ENCODE measurements at places on chromosomes 1 and 21.

DNA sequence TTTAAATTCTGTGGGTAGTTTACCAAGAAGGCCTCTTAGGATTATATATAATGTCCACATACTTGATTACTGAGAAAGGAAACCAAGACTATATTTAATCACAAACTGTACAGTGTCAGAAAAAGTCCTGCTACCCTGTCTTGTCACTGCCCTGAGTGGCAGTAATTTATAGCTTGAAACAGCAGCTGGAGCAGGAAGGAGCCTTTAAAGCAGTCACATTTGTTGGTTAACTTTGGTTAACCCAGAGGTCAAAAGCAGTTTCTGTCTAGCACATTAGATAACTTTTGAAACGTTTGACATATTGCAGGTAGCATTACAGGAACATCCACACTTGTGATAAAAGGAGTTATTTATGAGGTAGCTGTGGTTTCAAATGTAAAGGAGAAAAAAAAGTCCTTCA lies 161.7 kb downstream of the ROR1 start:
- no peak overlapping the region for H3K4me3 ChIP-seq
- no peak for DNase-seq
- H3K27me3 ChIP-seq = no peaks in the 10 kb centered on the region
- peaks cover 36% of the 10 kb centered on the region for H3K4me1 ChIP-seq

GRCh38 chr21:22224261-22224660 lies 1226.1 kb downstream of the NCAM2 start:
- DNase-seq = no peak
- H3K4me3 ChIP-seq = no peak overlapping the region
- H3K4me1 ChIP-seq = no peaks in the 10 kb centered on the region

DNA sequence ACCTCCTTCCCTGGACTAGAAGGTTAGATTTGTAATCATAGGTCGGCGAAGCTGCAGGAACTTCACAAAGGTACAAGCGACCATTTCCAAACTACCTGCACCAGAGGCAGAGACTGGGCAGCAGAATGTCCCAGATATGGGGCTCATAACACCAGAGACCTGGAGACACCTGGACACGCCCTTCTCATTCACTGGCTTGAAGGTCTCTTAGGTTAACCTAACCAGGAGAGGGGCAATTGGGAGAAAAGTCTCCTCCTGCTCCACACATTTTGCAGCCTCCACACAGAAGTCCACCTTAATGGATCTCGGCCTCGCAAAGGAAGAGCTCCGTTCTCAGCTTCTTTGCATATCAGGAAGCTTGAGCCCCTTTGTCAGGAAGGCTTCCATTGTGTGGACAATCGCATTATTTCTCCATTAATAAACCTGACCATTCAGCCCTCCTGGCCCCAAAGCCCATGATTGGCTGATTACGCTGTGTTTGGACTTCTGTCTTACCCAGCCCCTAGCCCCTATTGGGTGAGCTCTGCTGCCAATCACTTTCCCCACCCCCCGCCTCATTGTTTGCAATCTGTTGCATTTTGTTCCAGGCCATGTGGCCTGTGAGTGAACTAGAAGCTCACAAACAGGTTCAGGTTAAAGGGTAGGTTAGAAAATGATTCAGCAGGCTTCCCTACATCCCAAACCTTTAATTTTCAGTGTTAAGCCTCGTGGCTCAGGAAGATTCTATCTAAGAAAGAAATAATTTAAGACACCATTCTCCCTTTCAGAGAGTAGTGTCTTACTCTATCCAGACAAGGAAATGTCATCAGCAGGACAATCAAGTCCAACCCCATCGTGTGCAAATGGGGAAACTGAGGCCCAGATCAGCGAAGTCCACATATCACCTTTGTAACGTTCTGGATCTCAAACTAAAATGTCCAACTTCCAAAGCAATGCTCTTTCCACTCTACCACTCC lies 2.8 kb downstream of the MYCL start:
- H3K27me3 ChIP-seq = no peaks in the 10 kb centered on the region
- H3K27ac ChIP-seq = no peak overlapping the region
- DNase-seq = no peak
- H3K4me1 ChIP-seq = peaks cover 9% of the 10 kb centered on the region

DNA sequence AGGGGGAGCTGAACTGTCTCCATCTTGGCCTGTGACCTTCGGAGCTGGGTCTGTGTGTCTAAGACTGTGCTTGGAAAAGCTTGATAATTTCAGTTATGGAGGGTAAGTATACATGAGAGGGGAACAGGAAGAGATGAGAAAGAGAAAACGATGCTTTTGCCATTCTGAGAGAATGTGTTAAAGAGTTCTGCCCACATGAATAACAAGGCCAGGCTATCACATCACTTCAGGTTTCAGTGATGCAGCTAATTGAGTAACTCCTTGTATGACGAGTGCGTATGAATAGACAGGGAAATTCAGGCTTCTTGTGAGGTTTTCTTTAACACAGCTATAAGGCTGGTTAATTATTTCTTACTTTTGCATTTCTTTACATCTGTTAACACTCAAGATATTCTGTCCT lies 81.0 kb downstream of the PLPPR5 start:
- H3K27me3 ChIP-seq = no peaks in the 10 kb centered on the region
- no peak for DNase-seq
- no peak overlapping the region for H3K27ac ChIP-seq
- no peaks in the 10 kb centered on the region for H3K4me1 ChIP-seq

- no peaks in the 10 kb centered on the region for H3K36me3 ChIP-seq
- no peak overlapping the region for H3K27ac ChIP-seq
- no peaks in the 10 kb centered on the region for H3K27me3 ChIP-seq
- peaks cover 6% of the 10 kb centered on the region for H3K4me1 ChIP-seq
- DNase-seq = no peak
These were observed 42.6 kb upstream of the LBR start for GRCh38 chr1:225470211-225471108.

DNA sequence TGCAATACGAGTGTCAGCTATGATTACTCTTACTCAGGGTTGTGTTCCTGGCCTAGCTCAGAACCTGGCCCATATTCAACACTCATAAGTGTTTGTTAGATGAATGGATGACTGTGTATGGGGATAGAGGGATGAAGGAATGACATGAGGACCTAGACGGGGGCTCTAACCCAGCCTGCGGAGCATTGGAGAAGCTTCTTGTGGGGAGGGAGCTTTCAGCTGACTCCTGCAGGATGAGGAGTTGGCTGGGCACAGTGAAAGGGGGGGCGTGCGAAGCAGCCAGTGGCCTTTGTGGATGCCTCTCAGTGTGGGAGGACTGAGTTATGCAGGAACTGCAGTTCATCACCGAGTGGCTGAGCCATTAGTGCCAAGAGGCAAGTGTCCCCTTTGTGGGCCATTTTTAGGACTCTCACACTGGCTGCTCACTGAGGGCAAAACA lies 1.2 kb upstream of the EXTL1 start:
- H3K27me3 ChIP-seq = no peaks in the 10 kb centered on the region
- no peak overlapping the region for H3K27ac ChIP-seq
- DNase-seq = no peak
- no peaks in the 10 kb centered on the region for H3K4me1 ChIP-seq
- H3K4me3 ChIP-seq = no peak overlapping the region

DNA sequence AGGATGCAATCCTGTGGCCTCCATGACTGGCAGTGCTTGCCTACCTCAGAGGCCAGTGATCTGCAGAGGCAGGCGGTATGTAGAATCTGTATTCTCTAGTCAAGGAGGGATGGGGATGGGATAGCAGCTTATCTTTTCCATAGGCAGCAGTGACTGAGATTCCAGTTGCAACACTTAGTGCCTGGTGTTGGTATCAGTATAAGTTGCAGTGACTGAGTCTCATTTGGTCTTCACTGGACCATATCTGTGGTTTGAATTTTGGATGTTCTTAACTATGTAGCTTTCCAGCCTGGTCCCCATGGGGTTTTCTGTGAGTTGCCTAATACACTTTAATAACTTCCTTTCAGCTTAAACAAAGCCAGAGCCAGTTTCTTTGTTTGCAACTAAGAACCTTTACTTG lies 16.5 kb downstream of the DYRK1A start:
- H3K4me3 ChIP-seq = no peak overlapping the region
- peaks cover 23% of the 10 kb centered on the region for H3K4me1 ChIP-seq
- H3K36me3 ChIP-seq = no peaks in the 10 kb centered on the region
- no peak overlapping the region for H3K27ac ChIP-seq
- no peak for DNase-seq

GRCh38 chr1:19640363-19641316 lies 3.5 kb upstream of the NBL1 start:
- no peak overlapping the region for H3K27ac ChIP-seq
- H3K4me3 ChIP-seq = no peak overlapping the region
- no peaks in the 10 kb centered on the region for H3K27me3 ChIP-seq

DNA sequence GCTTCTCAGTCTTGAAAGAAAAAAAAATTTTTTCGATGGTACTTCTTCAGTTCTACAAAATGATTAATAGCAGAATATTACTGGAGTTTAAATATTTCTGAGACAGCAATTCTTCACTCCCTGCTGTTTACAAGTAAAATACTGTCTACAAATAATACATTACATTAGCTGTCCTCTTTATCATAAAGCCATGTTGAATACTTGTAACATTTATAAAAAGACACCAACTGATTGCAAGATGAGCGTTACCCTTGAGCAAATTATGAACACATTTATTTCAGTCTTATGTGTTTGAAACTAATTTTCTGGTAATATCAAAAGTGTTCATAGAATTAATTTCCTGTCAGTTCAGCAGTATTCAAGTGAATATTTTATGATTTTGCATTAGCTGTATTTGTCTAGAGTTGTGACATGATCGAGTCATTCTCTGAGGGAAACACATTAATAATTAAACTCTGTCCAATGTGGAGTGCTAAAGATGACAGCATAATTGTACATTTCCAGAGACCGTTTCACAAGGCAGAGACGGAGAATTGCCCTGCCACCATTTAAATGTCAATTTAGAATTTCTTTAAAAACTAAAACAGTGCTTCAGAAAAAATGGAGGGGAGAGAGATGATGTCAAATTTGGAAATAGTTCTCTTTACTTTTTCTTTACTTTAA lies 1359.0 kb upstream of the ADGRL4 start:
- DNase-seq = no peak
- no peaks in the 10 kb centered on the region for H3K27me3 ChIP-seq
- H3K4me3 ChIP-seq = no peak overlapping the region
- H3K27ac ChIP-seq = no peak overlapping the region
- no peaks in the 10 kb centered on the region for H3K4me1 ChIP-seq

DNA sequence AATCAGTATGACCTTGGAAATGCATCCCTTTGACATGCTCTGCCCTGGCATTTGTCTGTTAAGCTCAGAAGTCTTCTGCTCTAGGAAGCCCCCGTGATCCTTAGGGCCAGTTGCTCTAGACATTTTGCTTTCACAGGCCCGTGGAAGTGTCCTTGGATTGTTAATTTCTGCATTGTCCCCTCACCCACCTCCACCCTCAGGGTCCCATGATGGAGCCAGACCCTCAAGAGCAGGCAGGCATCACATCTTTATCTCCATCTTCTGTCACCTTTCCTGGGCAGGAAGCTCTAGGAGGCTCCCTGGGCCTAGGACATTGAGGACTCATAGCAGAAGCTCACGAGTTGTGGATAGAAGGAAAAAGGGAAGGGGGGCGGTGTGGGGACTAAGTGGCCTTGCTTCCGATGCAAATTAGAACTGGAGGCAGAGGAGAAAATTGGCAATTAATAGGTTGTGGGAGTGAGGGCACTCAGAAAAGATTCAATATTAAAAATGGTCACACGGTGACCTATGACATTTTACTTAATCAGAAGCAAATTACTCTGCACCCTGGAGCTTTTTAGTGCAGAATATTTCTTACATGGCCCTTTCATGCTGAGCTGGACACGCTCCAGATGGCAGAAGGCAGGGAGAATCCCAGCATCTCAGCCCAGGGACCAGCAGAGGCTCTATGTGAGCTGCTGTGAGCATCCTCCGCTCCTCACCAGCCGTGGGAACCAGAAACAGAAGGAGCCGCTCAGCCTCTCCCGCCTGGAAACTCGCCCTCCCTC lies 185.0 kb downstream of the MATN1 start:
- H3K36me3 ChIP-seq = no peaks in the 10 kb centered on the region
- no peaks in the 10 kb centered on the region for H3K4me1 ChIP-seq
- no peak overlapping the region for H3K4me3 ChIP-seq
- H3K27me3 ChIP-seq = no peaks in the 10 kb centered on the region
- no peak for DNase-seq

- H3K4me3 ChIP-seq = no peak overlapping the region
- H3K27me3 ChIP-seq = no peaks in the 10 kb centered on the region
- H3K27ac ChIP-seq = no peak overlapping the region
- H3K36me3 ChIP-seq = no peaks in the 10 kb centered on the region
These were observed 296.8 kb downstream of the TM2D1 start for GRCh38 chr1:61428146-61428545.

GRCh38 chr1:91783423-91784170 lies 102.4 kb downstream of the TGFBR3 start:
- peak overlapping the region; percentile 85 for H3K27ac ChIP-seq
- H3K27me3 ChIP-seq = no peaks in the 10 kb centered on the region
- no peak for DNase-seq

DNA sequence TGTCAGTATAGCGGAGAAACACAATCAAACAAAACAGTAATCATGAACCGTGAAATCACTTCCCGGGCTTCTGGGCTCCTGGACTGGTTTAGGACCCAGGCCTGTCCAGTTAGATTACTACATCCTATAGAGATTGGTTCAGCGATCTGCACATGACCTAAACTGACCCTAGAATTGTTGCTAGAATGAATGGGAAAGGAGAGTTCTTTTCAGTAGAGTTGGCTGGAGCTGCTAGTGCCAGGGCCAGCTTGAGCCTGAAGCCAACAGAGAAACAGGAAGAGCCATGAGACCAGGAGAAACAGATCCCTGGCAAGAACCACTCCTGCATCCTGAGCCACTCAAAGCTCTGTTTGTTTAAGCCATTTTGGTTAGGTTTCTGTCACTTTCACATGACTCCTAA lies 474.3 kb upstream of the C1orf87 start:
- H3K4me3 ChIP-seq = peak overlapping the region; percentile 0
- no peaks in the 10 kb centered on the region for H3K27me3 ChIP-seq
- H3K4me1 ChIP-seq = no peaks in the 10 kb centered on the region
- H3K27ac ChIP-seq = peak overlapping the region; percentile 11
- DNase-seq = no peak
- no peaks in the 10 kb centered on the region for H3K36me3 ChIP-seq

DNA sequence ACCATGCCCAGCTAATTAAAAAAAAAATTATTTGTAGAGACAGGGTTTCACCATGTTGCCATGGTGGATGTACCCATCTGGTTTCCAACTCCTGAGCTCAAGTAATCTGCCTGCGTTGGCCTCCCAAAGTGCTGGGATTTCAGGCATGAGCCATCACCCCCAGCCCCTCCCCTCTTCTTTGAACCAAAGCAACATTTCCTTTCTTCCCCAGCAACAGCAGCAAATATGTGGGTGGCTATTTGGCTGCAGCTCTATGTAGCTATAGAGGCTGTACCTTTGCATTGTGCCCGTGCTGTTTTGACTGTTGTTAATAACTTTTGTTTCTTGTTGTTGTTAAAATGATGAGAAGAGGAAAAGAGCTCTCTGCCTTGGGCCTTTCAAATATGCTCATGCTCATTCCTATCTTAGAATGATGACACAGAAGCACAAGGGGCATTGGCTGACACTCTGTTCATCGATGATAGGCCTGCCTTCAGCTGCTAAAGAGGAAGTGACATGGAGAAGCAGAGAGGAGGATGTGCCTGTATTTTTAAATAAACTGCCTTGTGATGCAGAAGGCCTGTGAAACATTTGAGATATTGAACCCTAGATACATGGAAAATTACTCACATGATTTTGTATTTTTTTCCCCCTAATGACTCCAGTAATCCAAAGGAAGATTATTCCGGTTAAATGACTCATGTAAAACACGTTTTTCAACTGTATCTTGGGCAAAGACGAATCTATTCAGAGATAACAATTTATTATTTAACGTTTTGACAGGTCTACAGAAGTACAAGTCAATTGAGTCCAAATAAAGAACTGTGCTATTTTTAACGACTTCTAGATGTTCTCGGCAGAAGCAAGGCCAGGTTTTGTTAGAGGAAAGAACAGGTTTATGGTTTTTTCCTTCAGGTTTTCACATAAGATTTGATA lies 20.5 kb upstream of the XPR1 start:
- H3K27me3 ChIP-seq = no peaks in the 10 kb centered on the region
- H3K4me3 ChIP-seq = no peak overlapping the region
- DNase-seq = no peak
- H3K27ac ChIP-seq = no peak overlapping the region
- H3K4me1 ChIP-seq = no peaks in the 10 kb centered on the region
- no peaks in the 10 kb centered on the region for H3K36me3 ChIP-seq

Data from ascending aorta (tissue), 2 donors.